GM12892 (cell line): ENCODE measurements at places on chromosomes 6 and 20.
A peak's percentile ranks its signal among the peaks of the same experiment; 100 is the strongest.

DNA sequence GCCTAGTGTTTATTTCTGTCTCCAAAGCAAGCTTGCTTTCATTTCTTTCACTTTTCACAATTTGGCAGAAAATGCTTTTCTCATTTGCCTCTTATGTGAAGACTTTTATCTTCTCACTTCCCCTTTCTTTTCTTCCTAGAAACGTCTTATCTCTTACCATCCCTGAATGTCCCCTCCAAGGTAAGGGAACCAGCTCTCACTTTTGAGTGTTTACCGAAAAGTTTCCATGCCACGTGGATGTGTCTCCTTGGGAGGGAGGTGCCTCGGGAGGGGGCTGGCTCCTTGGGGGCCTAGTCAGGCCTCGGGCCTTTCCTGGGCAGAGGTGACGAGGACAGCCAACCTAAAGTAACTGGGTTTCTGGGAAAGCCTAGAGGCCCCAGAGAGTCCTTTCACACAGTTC lies 127.4 kb downstream of the CD24 start:
- DNase-seq: no peak

DNA sequence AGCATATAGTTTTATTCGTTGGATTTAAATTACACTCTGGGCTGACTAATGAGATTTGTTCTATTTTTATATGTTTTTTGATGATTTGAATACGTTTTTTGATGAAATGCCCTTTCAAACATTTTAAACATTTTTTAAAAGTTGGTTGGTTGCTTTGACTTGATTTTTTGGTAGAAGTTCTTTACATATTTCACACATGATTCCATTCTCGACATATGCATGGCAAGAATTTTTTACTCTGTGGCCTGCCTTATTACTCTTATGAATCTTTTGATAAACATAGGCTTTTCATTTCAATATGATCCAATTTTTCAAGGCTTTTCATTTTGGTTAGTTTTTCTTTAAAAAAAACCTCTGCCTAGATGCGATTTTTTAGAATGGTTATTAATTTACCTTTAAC lies 617.0 kb downstream of the RNF144B start:
- DNase-seq: no peak

DNA sequence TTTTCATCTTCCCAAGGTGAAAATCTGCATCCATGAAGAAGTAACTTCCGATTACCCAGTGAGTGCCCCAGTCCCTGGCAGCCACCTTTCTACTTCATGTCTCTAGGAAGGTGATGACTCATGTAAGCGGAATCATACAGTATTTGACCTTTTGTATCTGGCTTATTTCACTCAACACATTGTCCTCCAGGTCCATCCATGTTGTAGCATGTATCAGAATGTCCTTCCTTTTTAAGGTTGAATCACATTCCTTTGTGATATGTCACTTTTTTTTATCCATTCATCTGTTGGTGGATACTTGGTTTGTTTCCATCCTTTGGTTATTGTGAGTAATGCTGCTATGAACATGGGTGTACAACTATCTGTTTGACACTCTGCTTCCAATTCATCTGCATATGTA lies 176.3 kb upstream of the CDYL start:
- DNase-seq: no peak

DNA sequence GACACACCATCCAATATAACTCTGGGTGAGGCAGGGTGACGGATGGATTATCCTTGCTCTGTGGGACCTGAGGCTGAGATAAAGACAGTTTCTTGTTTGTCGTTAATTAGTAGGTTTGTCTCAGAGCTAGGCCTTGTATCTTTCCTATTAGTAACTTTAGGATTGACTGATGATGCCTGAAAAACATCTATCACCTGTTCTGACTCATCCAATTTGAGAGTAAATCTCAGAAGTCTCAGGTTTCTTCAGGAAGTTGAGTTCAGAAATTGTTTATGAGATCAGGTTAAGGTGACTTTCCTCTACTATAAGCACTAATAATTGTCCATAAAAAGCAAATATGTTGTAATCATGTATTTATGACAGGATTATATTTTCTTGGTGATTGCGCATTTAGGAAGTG lies 129.5 kb upstream of the SUPT3H start:
- DNase-seq: no peak

DNA sequence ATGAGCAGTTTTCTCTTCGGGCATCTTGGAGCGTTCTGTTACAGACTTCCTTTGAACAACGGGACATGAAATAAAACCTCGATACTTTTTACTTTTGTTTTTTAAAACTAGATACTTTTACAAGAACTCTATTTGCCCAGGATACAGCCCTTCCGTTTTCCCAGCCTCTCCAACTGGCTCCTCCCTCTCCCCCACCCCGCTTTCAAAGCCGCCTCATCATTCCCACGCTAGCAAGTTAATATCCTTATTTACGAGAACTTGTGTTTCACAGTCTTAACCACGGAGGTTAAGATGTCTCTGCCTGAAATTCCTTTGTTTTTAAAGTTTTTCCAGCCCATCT lies 241 bp upstream of the CFAP206 start:
- DNase-seq: no peak

DNA sequence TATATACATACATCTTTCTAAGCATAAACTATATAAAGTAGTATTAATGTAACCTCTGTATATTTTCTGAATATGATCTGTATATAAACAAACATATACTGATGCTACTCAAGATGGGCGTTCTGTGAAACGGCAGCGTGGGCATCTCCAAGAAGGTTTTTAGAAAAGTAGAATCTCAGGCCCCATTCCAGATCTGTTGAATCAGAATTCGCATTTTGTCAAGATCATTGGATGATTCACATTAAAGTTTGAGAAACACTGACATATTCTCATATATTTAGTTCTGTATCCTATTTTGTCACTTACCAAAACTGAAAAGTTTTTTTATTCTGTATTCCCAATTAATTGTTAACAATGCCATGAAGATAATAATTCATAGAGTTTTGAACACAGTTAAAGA lies 5.5 kb downstream of the C6orf141 start:
- no peak for DNase-seq

DNA sequence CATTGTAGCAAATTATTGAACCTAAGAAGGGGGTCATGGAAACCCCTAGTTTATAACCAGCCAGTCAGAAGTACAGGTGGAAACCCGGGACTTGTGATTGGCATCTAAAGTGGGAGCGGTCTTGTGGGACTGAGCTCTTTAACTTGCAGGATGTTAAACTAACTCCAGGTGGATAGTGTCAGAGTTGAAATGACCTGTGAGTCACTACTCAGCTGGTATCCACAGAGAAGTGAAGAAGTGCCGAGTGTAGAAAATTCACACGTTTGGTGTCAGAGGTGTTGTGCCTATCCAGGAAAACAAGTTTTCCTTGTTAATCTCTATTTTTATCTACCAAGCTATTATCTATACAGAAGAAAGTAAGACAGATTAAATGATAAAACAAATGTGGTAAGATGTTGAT lies 179.7 kb downstream of the ADGRG6 start:
- DNase-seq: no peak

DNA sequence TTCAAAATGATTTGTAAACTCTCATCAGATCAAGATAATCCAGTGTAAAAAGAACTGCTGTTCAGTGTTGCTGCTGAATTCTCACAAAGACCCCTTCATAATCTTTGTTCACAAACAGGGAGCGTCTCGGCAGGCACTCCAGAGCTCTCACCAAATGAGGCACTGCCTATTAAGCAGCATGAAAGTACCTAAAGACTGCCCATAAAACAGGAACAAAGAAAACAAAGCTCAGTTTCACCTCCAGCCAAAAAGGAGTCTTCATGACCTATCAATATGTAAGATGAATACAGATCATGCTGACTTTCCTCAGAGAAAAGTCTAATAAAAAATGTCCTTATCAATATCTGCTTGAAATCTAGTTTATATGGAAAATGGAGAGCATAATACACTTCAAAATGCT lies 41.8 kb downstream of the GPR63 start:
- DNase-seq: peak; percentile 13

GRCh38 chr6:37525460-37526357 lies 26.0 kb upstream of the CCDC167 start:
- DNase-seq: no peak

DNA sequence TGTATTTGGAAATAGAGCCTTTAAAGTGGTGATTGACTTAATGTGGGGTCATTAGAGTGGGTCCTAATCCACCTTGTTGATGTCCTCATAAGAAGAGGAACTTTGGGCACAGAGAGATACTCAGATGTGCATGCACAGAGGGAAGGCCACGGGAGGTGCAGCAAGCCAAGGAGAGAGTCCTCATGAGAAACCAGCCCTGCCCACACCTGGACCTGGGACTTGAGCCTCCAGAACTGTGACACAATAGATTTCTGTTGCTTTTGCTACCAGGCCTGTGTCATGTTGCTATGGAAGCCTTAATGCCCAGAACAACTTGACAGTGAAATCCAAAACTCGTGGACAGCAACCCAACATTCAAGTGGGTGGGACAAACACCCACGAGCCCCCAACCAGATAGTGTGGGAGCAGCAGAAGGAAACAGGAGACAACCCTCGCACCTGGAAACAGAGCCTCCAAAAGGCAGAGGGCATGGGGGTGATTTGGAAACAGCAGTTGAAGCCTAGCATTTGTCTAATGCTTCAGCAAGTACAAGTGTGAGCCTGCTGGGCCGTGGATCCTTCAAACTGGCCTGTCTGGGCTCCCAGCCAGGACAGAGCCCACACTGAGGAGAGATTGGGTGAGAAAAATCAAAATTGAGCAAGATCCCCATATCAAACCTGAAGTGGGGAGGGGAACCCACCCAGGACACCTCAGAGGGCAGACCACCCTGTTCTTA lies 201.0 kb upstream of the CST7 start:
- no peak for DNase-seq

- no peak for DNase-seq
Measured at GRCh38 chr6:84467296-84467695, 239.9 kb upstream of the CEP162 start.

DNA sequence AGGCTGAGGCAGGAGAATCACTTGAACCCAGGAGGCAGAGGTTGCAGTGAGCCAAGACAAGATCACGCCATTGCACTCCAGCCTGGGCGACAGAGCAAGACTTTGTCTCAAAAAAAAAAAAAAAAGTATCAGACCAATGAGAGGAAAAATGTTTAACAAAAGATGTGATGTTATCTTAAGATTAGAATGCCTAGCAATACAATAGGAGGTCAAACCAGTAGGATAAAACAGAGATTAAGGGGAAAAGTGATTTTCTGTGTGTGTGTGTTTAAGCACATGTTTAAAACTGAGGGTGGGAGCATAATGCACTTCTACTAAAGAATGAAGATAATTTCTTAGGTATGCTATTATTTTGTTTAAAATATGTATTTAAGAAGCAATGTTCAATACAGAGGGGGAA lies 17.9 kb downstream of the COL19A1 start:
- DNase-seq: no peak

- DNase-seq: no peak
Measured at GRCh38 chr6:140045116-140045515, 670.7 kb upstream of the CITED2 start.

DNA sequence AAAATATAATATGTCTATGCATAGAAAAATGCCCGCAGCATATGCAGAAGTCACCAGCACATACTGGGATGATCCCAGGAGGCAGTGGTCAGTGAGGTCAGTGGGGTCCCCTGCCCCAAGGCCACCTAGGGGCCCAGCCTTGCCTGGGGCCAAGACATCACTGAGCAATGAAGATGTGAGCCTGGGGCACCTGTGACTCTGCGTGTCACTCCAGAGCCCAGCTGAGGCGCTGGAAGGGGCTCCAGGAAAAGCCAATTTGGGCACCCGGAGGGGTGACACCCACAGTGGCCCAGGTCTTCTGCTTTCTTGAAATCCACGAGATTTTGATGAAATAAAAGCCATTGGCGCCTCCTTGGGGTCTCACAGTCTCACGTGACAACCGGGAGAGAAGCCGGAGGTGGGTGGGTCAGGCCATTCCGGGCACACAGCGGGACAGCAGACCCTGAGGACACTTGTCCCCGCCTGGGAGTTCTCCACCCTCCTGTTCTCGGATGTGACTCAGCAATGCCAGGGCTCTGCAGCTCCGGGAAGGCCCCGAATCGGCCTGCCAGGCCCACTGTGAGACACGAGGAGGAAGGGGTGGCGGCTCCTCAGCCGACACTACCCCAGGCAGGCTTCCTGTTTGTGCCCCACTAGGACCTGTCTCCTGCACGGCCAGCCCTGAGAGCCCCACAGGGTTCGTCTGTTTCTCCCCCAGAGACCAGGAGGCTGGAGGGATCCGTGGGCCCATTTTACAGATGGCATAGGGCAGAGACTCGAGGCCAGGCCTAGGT lies 24.4 kb upstream of the SLCO4A1 start:
- peak; percentile 58 for DNase-seq

GRCh38 chr20:52118016-52118623 lies 73.5 kb downstream of the ZFP64 start:
- no peak for DNase-seq

- DNase-seq: no peak
Measured at GRCh38 chr6:130980310-130981032, 82.6 kb downstream of the EPB41L2 start.

GRCh38 chr6:42387336-42387735 lies 64.4 kb downstream of the TRERF1 start:
- DNase-seq: no peak

DNA sequence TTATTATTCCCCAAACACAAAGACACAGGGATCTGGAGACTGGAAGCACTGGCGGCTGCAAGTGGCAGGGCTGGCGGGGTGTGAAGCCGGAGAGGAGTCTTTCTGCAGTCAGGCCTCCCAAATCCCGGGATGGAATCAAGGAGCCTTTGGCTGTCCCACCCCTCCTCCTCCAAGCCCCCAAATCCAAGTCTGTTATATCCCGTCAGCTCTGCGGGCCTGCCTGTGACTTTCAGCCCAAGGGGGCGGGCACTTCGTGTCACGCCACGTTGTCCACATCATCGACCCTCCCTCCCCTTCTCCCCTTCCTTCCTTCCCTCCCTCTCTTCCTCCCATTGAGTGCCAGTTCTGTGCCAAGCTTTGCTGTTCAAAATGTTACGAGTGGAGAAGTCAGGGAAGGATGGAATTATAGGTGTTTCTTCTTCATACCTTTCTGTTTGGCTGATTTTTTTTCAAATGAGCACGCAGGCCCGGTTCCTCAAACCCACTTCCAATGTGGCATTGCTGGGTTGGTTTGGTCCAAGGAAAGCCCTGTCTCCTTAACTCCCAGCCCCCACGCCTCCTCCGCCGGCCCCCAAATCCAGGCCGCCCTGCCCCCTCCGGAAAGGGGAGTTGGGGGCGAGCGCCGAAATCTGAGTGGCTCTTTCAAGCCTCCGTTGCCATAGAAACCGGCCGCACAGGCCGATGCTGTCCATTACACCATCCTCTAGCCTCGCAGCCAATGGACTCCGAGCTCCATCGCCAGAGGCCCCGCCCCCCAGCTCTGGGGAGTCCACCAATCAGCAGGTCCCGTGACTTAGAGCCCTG lies 12.7 kb downstream of the ZCCHC3 start:
- DNase-seq: peak; percentile 95
